ENCODE measurements at places on chromosomes 2 and 18. TPM values are rescaled to one million over a fixed set of nuclear protein-coding genes. Genes with fewer than 3 reads are reported as not detected.

The IGFBP5 gene
- 1,458 TPM for total RNA-seq

The UGT1A8 gene
- not detected for total RNA-seq

- no peak for DNase-seq
These were observed 3.6 kb upstream of the RAB31 start for GRCh38 chr18:9704233-9705118.

The OTX1 gene
- not detected for total RNA-seq

The RAB27B gene
- 0.33 TPM for total RNA-seq

- DNase-seq: no peak
These were observed 12.4 kb downstream of the PTPN4 start for GRCh38 chr2:119772128-119772527.

The NOSTRIN gene
- 21.3 TPM for total RNA-seq

DNA sequence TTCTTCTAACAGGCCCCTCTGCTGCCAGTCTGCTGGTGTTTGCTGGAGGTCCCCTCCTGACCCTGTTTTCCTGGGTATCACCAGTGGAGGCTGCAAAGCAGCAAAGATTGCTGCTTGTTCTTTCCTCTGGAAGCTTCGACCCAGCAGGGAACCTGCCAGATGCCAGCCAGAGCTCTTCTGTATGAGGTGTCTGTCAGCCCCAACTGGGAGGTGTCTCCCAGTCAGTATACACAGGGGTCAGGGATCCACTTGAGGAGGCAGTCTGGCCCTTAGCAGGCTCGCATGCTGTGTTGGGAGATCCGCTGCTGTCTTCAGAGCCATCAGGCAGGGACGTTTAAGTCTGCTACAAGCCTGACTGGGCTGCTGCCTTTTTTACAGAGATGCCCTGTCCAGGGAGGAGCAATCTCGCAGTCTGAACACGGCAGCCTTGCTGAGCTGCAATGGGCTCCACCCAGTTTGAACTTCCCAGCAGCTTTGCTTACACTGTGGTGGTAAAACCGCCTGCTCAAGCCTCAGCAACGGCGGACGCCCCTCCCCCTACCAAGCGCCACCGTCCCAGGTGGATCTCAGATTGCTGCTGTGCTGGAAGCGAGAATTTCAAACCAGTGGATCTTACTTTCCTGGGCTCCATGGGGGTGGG, 29.9 kb downstream of the CHCHD5 start:
- no peak for DNase-seq

The TEX44 gene
- not detected for total RNA-seq

GRCh38 chr2:41962922-41963622, 84.7 kb upstream of the PKDCC start:
- DNase-seq: no peak

DNA sequence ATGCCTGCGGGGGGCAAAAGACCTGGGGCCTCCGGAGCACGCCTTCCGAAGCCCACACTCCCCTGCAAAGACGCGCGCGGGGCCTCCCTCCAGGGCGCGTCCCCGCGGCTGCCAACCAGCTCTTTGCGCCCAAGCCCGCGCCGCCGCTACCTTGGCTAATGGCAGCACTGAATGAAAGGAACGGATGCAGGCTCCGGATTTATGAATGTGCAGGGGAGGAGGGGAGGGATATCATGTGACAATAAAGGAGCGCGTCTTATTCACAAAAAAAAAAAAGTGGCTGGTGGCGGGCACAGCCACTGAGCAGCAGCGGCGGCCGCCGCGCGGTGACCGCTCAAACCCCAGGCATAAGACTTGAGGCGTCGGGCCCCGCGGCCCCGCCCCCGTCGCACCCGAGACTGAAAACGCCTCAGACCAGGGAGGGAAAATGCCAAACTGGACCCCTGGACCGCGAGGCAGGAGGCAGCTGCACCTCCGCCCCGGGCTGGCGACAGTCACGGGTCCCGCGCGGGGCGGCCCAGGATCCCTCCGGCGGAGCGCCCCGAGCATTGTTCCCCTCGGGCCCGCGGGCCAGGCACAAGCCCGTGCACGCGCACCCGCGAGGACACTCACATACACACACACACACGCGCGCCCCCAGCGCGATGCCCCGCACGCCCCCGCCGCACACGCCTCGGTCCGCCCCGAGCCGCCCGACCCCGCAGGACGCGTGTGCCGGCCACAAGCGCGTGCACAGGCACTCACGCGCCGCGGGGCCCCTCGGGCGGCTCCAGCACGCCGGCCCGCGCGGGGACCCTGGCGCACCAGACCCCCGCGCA, 1.6 kb downstream of the SPRED2 start:
- peak; percentile 84 for DNase-seq

The SLC14A1 gene
- total RNA-seq: 2.2 TPM

DNA sequence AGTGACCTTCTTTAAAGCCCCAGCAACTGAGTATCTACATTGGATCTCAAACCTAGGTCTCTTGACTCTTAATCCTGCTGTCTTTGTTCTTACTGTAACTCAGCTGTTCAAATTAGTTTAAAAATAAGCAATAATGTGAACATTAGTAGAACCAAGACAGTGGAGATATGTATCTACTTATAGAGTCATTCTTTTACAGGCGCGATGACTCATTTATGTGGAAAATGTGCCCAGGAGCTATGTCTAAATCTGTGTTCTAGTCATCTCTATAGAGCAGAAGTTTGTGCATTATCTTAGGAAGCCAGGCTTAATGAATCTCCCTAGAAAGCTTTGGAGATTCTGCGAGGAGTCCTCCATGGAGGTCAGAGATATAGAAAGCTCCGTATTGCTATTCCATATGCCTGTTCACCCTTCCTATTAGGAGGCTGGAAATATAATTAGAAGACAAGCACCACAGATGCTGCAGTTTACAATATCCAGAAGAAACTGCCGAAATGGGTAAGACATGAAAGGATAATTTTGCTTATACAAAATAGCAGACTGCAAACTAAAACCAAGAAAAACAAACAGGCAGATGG, 211.6 kb downstream of the TRIB2 start:
- no peak for DNase-seq

The POTEJ gene
- total RNA-seq: not detected

- DNase-seq: no peak
These were observed 419.3 kb upstream of the ACVR2A start for GRCh38 chr2:147425437-147426029.

GRCh38 chr2:167544602-167545001, 656.3 kb downstream of the XIRP2 start:
- peak; percentile 63 for DNase-seq

GRCh38 chr2:236568068-236568921, 1.3 kb upstream of the ACKR3 start:
- DNase-seq: peak; percentile 89

DNA sequence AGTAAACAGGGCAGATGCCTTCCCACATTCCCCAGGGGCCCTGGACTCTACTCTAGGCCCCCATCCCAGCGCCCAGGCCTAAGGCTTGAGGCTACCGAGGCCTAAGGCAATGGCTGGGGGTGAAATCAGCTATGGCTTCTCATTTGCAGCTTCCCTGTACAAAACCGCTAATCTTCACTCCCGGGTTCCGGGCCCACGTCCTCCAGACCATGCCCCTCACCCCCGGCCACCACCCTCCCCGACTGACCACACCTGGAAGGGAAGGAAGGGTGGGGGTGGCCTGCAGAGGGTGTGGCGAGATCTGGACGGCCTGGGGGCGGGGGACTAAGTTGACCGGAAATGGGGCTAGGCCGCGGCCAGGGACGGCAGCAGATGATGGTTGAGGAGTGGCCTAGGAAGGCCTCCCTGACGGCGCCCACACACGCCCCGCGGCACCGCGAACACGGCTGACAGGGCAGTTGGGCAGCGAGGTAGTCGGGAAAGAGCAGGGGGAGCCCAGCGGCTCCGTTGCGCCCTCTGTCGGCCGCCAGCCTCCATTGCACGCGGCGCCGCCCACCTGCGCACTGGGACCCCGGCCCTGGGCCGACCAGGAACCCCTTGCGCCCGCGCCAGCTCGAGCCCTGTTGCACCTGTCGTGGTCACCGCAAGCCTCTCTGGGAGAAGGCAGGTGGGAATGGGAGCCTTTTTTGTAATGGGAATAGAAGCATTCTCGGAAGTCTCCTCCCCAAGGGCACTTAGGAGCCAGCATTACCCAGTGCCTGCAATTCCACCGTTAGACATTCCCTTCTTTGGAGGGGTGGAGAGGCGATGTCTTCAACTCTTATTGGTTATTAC, 117.1 kb upstream of the STPG4 start:
- peak; percentile 94 for DNase-seq

DNA sequence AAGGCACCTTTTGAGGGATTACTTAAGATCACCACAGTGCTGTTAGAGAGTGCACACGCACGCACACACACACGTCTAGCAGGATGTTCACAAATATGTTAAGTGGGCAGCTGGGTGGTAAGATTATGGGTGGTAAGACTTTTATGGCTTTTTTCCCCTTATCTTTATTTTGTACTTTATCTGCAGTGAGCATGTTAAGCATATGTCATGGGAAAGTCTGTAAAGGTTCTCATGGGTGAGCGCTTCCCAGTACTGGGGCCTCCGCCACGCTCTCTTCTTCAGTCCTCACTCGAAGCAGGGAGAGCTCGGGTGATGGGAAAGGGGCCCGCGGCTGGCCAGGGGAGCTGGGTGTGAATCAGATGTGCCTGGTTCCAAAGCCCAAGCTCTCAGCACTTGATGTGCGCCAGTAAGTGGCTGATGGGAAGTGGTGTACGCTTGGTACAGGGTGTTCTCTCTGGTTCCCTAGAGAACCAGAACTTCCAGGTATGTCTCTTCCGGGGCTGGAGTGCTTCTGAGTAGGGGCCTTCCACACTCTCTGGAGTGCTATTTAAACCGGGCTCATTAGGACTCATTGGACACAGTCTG, 83.9 kb upstream of the YWHAQ start:
- DNase-seq: no peak
